Colonic mucosa (tissue), 4 donors: ENCODE measurements at places on chromosomes 3 and 15.

DNA sequence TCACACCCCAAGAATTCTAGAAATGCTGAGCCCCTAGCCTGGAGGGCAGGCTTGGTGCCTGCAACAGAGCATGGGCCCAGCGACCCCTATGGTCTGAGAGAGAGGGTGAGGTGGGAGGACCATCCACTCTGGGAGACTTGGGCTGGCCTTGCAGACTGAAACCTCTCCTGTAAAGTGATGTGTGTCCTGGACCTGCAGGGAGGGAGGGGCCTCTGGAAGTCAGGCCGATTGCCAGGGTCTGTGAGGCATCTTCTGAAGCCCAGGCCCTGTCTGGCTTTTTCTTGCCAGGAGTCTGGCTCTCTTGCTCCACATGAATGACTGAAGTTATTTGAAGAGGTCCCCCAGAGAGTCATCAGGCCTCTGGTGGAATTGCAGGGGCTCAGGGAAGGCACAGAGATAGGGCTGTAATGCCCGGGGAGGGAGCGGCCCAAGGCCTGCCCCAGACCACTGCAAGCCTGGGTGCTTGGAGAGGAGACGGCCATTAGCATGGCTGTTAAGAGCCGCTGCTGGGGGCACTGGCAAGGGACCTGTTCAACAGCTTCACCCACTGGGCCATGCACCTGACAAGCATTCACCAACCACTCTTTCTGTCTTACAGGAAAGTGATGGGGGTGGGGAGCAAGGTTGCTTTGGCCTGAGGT is 56.0 kb upstream of the CHRNA7 start:
- DNase-seq: no peak

DNA sequence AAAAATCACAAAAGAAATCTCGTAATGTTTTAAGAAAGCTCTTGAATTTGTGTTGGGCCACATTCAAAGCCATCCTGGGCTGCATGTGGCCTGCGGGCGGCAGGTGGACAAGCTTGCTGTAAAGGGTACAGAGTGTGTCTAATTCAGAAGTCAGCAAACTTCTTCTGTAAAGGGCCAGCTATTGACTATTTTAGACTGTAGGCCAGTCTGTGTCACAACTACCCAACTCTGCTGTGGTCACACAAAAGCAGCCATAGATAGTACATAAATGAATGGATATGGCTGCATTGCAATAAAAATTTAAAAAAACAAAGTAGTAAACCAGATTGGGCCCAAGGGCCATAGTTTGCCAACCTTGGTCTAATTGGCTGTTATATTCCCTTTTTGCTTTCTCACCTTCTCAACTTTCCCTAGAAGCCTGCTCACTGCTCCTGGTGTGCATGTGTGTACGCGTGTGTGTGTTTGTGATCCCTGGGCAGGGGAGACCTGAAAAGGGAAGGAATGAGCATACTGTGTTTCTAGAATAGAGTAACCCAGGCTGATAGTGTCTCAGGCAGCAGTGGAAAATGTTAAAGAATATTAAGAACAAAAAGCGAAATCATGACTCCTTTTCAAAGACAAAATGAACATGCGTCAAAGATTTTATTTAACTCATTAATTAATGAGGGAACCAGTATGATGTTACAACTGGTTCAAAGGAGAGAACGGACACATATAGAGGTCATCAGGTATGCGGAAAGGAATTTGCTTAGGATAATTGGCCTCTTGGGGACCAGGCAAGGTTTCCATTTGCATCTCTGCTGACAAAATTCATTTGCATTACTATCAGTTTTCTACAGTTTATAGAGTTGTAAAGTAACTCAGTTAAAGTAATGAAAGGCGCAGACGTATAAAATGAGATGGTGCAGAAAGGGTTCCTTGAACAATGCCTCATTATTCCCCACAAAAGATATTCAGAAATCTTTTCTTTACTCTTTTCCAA is 248.0 kb downstream of the THSD4 start:
- no peak for DNase-seq

DNA sequence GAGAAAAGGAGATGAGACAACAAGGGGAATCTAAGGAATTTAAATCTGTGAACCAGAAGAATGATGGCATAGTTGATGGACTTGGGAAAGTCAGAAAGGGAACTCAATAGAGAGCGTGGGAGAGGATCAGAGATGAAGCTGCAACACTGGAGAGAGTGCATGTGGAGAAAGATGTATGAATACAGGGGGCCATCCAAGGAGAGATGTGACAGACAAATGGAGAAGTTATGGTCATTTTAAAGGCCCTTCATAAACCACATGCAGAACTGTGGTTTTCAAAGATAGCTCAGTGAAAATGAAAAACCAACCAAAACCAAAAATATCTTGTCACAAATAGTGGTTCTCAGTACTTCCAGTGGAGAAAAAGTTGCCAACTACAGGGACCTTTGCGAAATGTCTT is 265.2 kb downstream of the SUCLG2 start:
- DNase-seq: no peak

DNA sequence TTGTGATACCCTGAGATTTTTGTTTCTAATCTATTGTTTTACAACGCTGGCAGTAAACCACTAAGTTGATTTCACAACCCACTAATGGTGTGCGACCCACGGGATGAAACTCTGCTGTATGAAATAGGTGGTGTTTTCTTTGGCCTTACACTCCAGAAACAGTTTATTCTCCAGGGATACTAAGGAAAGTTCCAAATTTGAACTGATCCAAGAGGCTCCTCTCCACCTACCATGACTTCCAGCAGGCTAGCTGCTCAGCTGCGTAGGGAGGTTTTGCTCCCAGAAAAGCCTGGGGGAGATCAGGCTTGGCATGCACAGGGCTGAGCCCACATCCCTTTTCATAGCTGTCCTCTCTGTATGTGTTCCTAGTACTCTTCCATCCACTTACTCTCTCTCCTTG is 71.5 kb downstream of the FAM174B start:
- DNase-seq: no peak

- DNase-seq: no peak
Measured at GRCh38 chr3:82581350-82581749, 819.9 kb upstream of the GBE1 start.

DNA sequence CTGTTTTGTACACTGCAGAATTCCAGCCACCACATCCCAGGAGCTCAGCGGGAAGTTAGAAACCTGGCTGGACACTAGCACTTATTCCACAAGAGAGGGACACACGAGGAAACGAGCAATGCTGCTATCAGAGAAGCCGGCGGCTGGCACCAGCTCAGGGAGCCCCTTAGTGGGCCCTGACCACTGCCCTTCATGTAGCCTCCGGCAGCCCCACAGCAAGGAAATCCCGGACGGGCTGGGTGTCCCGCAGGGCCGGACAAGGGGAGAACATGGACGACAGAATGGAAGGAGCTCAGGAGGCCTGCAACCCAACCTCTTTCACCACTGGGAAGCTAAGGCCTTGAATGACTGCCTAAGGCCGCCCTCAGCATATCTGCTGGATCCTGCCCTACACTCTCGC is 32.5 kb downstream of the RBPMS2 start:
- no peak for DNase-seq

GRCh38 chr3:7444886-7445285 is 584.0 kb downstream of the GRM7 start:
- no peak for DNase-seq

GRCh38 chr3:152287898-152288576 is 19.3 kb downstream of the MBNL1 start:
- DNase-seq: no peak

- DNase-seq: no peak
Measured at GRCh38 chr3:151011427-151011826, 38.9 kb upstream of the CLRN1 start.

GRCh38 chr3:107973961-107974360 is 116.9 kb downstream of the CD47 start:
- DNase-seq: no peak

DNA sequence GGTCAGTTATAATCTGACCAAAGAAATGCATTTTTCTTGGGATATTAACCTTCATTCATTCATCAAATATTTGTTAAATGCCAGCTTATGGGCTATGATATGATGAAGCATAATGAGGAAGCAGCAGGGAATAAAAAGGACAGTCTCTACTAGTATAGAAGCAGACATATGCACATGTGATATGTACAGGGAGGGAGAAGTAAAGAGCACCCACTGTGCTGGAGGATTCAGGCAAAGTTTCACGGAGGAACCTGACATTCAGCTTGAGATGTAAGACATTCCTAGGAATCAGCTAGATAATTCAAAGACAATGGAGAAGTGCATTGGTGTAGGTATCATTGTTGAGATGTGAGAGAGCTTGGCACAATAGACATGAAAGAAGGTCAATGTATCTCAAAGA is 450.7 kb downstream of the LPP start:
- no peak for DNase-seq
